DMS79 (cell line): ENCODE measurements at places on chromosomes 2 and 18.

- no peak for DNase-seq
These were observed 3.4 kb downstream of the OSR1 start for GRCh38 chr2:19355014-19355405.

GRCh38 chr2:206435742-206436141 lies 7.6 kb upstream of the ADAM23 start:
- DNase-seq = no peak

- DNase-seq = no peak
These were observed 147.8 kb upstream of the FHL2 start for GRCh38 chr2:105546628-105546974.

- DNase-seq = no peak
These were observed 1399.0 kb upstream of the ZEB2 start for GRCh38 chr2:145918951-145919350.

GRCh38 chr18:46916551-46917107 lies 678 bp downstream of the PIAS2 start:
- DNase-seq = no peak
